Right renal cortex interstitium (tissue), 3 donors: ENCODE measurements at places on chromosomes 12 and 14. TPM values are rescaled to one million over a fixed set of nuclear protein-coding genes. Genes with fewer than 3 reads are reported as not detected.

DNA sequence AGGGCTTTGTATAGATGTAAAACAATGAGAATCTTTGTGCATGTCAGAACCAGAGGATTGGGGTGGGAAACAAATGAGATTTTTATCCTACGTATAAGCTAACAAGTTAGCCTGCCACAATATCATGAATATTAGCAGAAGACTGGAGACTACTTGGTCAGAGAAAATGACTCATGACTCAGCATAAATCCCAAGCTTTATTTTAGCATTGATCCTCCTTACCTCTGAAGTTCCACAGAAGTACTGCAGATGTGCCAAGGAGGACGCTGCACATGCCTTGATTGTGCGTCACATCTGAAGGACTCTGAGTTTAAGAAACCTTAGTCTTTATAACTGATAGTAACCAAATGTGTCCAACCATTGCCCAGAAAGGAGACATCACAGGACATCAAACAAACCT lies 234.0 kb upstream of the RPL10L start:
- no peak for DNase-seq

Gene RAD9B
- polyA plus RNA-seq: 1.1 TPM

DNA sequence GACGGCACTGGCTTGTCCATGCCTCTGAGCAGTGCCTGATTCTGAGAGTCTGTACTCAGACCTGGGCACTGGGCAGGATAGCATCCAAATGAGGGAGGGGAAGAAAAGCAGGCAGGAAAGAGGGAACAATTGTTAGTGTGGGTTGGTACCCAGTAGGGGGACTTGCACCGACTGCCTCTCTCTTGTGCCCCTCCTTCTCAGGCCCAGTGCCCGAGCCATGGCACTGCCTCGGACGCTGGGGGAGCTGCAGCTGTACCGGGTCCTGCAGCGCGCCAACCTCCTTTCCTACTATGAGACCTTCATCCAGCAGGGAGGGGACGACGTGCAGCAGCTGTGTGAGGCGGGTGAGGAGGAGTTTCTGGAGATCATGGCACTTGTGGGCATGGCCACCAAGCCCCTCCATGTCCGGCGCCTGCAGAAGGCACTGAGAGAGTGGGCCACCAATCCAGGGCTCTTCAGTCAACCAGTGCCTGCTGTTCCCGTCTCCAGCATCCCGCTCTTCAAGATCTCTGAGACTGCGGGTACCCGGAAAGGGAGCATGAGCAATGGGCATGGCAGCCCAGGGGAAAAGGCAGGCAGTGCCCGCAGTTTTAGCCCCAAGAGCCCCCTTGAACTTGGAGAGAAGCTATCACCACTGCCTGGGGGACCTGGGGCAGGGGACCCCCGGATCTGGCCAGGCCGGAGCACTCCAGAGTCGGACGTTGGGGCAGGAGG lies 2.2 kb downstream of the NAB2 start:
- no peak for DNase-seq

DNA sequence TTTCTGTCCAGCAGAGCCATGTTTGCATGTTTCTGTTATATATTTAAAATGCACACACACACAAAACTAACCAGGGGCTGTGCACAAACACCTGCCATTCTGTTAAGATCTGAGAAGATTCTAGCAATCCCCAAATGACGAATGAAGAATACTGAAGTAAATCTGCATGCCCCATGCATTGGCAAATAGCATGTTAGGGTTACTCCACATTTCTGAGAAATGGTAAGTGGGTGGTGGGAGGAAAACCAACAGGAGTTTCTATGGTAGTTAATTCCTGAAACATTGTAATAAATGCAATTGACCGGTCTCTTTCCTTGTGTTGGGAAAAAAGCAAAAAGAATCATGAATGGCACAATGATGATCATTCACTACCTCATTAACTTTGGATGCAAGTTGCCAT lies 318.0 kb downstream of the BCAT1 start:
- DNase-seq: no peak

Gene RNASE1
- polyA plus RNA-seq: 148 TPM

DNA sequence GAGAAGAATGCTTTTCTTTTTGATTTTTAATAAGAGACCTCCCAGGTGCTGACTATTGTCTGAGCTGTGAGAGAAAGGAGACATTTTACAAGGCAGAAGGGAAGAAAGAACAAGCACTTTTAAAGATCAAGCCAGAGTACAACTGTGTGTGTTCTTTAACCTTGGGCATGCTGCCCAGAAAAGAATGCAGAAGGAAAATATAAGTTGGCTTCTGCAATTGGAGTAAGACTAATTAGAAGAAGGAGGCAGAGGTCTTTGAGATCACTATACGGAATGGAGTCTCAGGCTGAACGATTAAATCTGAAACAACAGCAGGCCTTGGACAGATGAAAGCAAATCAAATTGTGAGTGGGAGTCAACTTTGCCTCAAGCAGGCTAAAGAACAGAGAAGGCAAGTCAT lies 230.5 kb downstream of the ATP23 start:
- DNase-seq: peak; percentile 39

Gene ACSM4
- not detected for polyA plus RNA-seq

- DNase-seq: no peak
These were observed 8.9 kb upstream of the SAV1 start for GRCh38 chr14:50676814-50677516.

DNA sequence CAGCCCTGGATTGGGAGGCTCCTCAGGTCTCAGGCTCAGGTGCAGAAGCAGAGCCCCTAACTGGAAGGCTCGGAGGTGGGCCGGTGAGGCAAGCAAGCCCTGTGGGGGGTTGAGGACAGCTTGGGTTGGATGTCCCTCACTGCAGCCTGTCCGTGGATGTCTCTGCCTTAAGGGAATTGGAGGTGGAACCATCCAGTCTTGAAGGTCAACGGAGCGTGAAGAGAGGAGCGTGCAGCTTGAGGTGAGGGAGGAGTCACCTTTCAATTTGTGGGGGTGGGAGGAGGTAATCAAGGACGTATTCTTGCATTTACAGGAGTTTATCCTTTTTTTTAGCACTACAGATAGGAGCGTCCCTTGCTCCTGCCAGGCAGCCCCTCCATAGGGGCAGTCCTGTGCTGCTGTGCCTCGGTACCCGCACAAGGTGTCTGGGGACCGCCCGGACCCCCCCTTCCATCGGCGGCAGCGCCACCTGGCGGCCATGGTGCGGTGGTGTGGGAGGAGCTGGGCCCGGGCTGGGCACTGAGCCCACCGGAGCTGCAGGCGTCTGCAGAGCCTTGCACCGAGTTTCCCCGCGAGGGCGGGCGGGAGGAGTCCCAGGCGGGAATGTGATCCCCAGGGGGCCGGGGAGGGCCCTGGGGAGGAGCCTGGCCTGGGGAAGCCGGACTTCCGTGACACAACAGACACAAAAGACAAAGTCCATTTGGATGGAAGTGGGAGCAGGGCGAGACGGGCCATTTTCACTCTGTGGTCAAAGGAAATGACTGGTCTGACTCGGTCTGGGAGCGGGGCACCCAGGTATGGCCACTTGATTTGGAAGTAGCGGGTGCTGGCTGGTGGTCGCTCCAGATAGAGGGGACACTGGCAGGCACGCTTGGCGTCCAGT lies 864 bp downstream of the DNAJC22 start:
- DNase-seq: no peak

- DNase-seq: no peak
These were observed 159.8 kb downstream of the CPNE8 start for GRCh38 chr12:38745601-38746000.

DNA sequence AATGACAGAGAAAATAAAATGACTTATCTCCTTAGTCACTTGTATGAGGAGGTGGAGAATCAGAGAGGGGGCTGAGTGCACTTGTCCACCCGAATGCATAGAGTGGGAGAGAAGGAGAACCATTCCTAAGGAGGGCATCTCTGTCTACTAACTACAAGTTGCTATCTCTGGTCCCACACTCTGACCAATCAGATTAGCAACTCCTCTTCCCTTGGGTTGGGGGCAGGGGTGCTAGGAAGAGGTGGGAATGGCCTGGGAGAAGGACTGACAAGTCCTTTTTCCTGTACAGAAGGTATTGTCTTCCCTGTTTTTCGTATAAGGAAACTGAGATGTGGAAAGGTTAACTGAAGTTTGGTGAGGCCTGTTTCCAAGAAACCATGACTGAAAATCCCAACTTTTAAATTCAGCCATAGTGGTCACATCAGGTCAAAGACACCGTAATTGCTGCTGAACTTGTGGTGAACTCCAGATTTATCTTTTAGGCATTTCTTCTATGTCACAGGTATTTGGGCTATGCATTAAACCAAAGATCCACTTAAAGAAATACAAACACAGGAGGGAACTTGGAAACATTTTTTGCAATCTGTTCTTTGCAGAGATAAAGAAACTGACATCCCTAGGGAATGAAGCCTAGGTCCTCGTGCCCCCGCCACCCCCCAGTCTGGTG lies 207.8 kb downstream of the CRADD start:
- DNase-seq: no peak

DNA sequence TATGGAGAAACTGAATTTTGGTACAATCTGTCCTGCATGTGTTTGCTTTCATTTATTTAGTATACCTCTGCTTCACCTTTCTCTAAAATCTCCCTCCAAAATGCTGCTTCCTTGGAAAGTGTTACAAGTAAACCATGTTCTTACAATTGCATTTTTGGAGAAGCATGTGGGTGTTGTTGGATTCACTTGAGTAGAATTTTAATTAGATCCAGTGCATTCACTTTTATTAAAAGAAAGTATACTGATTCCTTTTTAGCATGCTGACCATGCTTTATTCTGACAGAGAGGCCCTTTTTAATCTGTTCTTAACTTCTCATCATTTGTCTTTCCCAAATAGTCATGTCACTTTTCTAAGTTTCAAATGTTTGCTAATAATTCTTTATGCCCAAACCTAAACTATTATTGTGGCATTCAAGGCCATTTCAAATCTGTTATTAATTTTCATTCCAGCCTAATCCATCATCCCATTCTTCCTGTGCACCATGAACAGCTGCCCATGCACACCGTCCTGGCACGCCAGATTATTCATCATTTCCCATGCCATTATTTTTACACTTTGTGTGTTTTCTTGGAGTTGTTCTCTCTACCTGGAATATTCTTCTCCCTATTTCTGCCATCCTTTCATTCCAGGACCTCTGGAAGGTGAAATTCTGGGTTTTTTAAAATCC lies 90.7 kb downstream of the METTL25 start:
- no peak for DNase-seq

- no peak for DNase-seq
These were observed 36.5 kb downstream of the ZC3H14 start for GRCh38 chr14:88599326-88599725.

DNA sequence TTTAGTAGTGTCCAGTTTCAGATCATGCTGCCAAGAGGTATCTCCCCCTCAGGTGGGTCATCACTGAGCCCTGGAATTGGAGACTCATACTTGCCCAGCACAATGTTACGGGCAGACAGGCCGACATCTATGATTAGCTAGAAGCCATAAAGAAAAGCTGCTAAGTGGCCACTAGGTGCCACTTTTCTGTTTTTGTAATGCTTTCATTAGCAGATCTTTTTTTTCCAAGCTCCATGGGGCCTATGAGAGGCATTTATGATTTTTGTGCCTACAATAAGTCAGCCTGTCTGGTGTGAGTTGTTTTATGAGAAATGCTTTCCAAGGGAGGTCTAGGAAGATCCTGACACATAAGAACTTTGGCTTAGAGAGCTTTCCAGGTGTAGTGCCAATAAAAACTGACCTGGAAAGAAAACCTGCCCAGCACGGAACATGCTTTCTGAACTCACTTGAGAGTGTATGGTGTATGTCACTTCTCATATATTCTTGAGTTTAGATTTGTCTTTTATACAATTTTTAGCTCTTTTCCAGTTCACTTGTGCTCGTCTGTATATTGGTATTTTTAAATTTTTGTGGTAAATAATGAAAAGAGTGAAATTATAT lies 21.8 kb upstream of the SMCO2 start:
- DNase-seq: peak; percentile 16

Gene C12orf54
- polyA plus RNA-seq: 0.25 TPM

DNA sequence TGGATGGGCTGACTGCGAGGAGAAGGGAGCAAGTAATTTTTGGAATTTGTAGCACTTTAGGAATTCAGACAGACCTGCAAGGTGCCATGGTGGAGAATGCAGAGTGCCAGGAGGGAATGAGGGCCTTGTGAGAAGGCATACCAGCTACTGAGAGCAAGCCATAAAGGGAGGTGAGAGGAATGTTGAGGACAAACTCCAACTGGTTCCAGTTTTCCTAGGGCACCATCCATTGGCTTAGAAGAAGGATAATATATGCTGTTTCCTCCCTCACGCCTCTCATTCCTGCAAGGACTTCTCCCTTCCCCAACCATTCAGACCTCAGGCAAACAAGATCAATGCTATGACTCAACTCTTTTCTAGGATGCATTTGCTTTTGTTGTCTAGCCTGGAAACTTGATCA lies 11.2 kb upstream of the DAAM1 start:
- no peak for DNase-seq

GRCh38 chr12:3747543-3747942 lies 5.4 kb downstream of the CRACR2A start:
- no peak for DNase-seq

Gene PLEKHA5
- polyA plus RNA-seq: 97.4 TPM

- DNase-seq: no peak
These were observed 289.5 kb upstream of the E2F7 start for GRCh38 chr12:77354766-77355362.

Gene PLEKHH1
- polyA plus RNA-seq: 37.5 TPM

Gene OR6C2
- polyA plus RNA-seq: not detected

DNA sequence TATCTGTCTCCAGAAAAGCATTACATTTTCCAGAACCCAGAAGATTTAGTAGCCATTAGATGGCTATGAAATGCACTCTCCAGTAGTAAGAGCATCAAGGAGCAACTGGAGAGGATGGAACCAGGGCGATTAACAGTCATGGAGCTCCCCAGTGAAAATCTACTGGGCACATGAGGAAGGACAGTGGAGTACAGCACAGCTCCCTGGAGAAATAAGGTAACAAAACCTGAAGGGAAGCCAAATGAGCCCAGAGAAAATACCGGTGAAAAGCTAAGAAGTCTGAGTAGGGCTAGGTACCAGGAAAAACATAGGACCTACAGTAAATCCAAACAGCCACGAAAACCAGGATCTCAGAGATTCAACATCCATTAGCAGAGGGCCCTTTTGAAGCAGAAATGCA lies 21.6 kb downstream of the SOX5 start:
- no peak for DNase-seq

GRCh38 chr14:51140856-51141255 lies 46.0 kb upstream of the TRIM9 start:
- DNase-seq: no peak

GRCh38 chr14:29803045-29803444 lies 124.6 kb downstream of the PRKD1 start:
- DNase-seq: no peak
